Jurkat, Clone E6-1 (cell line): ENCODE measurements at places on chromosomes 2 and 18.

DNA sequence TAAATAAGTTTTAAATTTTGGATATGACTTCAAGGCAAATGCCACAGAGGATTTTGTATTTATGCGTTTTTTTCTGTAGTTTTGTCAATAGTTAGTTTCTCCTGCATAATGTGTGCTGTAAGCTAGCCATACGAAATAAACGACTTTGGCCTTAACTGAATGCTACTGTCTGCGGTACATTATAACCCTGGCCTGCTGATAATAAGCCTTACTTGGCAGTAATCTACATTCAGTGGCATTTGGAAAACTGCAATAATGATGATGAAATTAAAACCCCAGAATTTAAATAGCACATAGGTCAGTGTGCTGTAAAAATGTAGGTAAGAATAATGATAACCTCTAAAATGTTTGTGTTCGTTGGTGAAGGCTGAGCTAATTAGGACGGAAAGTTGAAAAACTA is 88.8 kb downstream of the LRP1B start:
- no peak for DNase-seq

DNA sequence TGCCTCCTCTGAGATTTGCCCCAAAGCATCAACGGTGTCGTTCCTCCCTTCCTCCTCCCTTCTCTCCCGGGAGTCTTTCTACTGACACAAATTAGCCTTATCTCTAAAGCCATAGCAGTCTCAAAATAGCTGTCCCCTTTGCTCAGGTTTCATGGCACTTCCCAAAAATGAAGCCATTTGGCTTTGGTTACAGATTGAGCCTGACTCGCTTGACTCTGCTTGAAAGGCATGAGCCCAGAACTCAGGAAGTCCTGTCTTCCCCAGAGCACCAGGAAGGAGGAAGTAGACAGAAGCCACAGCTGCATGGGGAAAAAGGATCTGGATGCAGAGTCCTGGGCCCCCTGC is 234.4 kb upstream of the RGPD4 start:
- DNase-seq, result no peak

DNA sequence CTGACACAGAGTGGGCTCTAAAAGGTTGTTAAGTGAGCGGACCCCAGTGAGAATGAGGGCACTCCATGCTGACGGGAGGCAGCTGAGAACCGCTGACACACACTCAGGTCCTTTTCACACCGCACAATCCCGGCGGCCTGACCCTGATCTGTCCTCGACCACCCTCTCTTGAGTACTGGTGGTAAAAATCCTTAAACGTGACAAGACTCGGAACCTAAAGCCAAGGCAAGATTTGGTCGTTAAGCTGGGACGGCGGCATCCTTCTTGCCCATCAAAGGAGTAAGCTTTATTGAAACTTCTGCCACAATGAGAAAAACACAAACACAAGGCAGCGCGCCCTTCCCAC is 569 bp downstream of the TMX3 start:
- no peak for DNase-seq

GRCh38 chr18:49572611-49573345 is 10.9 kb downstream of the LIPG start:
- DNase-seq, result no peak

DNA sequence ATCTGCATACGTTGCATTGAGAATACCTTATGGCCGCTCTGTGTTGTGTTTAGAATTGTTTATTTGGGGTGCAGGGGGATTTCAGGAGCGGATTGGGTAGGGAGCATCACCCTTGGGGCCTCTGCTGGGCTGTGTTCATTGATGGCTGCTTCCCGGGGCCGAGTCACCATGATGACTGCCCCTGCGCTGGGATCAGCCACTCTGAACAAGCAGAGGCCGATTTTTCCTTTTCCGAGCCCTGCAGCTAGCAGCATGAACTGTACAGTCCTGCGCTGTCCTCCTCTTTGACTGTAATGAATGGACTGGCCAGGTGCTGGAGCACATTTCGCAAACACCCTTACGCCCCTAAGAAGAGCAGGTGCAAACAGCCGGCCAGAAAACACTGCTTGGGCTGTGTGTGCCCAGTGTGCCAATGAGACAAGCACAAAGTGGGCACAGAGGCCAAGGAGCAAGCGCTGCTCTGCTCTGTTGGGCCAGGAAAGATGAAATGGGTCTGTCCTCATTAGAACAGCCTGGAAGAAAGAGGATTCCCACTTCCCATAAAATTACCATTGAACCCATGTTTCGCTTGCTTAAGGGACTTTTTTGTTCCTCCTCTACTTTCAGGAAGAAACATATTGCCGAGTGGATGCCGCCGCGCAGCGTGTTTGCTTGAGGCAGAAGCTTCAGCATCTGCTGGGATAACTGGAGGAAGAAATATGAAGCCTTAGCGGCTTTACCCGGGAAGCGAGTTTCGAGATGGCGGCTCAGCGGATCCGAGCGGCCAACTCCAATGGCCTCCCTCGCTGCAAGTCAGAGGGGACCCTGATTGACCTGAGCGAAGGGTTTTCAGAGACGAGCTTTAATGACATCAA is 82.7 kb downstream of the SH3BP4 start:
- no peak for DNase-seq

DNA sequence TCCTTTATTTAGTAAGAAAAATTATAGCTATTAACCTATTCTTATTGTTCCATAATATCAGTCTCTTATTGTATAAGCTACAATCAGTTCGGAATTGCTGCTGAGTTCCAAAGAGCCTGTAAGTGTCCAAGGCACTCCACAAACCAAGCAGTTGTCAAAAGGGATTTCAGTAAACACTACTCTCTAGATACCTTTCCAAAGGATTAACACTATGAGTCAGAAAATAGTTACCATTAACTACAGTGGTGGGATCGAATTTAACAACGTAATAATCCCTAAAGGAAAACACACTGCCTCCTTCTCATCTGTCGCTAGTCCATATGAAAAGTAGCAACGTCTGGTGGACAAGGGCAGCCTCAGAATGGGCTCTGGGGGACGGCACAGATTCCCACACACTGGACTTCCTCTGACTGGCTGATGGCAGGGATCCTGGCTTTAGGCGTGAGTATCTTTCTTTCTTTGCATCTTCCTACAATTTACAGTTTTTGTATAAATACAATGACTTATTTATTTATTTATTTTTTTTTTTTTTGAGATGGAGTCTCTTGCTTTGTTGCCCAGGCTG is 8.8 kb downstream of the TGFBRAP1 start:
- DNase-seq, result no peak

GRCh38 chr18:13877157-13877556 is 38.2 kb downstream of the MC2R start:
- DNase-seq, result no peak

GRCh38 chr18:49276680-49277079 is 183.8 kb downstream of the DYM start:
- no peak for DNase-seq

GRCh38 chr2:102166189-102166845 is 20.5 kb upstream of the IL1RL2 start:
- no peak for DNase-seq

DNA sequence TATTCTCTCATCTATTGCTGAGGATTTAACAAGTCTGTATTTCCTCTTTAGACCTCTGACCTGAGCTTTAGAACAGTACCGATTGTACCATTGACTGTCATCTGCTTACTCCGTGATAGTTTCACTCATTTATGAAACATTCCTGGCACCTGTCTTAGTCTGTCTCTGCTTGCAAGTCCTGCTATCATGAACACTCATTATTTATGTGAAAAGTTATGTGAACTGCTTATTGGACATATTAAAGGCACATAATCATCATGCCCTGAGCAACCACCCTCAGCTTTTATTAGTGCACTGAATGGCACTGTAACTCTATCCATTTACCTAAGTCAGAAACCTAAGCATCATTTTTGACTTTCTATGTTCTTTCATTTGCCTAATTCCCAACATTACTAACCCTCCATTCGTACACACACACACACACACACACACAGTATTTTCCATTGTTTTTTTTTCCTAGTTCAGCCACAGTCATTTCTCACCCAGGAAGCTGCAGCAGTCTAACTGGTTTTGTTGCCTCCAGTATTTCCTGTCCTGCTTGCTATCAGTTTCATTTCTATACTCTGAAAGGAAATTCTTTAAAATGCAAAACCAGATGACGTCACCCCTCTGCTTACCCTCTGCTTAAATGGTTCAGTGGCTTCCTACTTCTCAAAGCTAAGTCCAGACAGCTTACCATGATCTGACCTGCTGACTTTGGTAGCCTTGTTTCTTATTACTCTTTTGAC is 146.1 kb downstream of the HAUS1 start:
- peak; percentile 80 for DNase-seq

DNA sequence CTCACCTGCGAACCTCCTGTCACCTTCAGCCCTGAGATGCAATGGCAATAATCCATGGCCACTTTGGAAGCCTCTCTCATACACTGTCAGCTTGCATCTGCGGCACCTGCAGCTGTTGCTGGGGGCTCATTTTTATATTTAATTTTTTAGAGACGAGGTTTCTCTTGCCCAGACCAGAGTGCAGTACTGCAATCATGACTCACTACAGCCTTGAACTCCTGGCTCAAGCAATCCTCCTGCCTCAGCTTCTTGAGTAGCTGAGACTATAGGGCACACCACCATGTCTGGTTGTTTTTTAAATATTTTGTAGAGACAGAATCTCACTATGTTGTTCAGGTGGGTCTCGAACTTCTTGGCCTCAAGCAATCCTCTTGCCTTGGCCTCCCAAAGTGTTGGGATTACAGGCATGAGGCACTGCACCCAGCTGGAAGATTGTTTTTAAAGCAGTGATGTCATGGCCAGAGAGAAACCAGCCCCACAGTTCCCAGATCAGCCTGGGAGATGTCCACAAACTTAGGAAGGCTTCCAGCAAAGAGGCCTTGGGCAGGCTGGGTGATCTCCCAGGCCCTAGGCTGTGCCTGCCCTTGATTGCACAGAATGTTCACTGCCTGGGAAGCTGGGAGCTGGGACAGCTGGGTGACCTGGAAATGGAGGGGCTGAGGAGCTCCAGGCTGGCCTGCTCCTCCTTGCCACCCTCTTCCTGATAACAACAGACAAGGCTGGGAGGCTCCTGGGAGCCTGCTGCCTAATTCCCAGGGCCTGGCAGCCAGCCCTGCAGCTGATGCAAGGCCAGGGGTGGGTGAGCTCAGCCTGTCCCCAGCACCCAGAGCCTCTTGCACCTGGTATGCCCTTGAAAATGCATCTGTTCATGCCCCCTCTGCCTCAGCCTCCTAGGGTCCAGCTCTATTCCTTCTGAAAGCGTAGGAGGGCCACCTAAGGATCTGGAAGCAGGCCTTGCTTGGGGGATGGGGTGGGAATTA is 27.1 kb downstream of the SH2D6 start:
- no peak for DNase-seq

DNA sequence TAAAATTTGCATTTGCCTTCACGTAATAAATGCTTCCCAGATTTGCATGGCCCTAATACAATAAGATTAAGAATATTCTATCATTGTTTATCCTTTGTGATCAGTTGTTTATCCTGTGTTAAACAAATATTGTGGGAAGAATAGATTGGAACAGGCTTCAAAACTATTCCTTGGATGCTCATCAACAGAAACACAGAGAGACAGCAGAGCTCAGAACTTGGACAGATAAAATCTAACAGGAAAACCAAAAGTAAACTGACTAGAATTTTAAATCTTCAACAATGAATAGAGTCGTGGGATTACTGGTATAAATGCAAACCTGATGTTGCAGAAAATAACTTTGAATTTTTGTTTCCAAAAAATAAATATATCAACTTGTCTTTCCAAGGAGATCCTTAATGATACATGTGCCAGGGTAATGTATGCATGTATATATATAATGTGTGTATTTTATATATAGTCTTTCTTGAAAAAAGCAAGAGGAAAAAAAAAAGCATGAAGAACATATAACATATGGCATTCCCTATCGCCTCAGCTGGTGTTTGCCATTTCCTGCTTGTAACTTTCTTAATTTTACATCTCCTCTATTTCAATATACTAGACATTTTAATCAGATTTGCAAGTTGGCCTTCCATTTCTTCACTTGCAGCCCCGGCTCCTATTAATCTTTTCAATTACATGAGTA is 59.9 kb upstream of the TANK start:
- no peak for DNase-seq

DNA sequence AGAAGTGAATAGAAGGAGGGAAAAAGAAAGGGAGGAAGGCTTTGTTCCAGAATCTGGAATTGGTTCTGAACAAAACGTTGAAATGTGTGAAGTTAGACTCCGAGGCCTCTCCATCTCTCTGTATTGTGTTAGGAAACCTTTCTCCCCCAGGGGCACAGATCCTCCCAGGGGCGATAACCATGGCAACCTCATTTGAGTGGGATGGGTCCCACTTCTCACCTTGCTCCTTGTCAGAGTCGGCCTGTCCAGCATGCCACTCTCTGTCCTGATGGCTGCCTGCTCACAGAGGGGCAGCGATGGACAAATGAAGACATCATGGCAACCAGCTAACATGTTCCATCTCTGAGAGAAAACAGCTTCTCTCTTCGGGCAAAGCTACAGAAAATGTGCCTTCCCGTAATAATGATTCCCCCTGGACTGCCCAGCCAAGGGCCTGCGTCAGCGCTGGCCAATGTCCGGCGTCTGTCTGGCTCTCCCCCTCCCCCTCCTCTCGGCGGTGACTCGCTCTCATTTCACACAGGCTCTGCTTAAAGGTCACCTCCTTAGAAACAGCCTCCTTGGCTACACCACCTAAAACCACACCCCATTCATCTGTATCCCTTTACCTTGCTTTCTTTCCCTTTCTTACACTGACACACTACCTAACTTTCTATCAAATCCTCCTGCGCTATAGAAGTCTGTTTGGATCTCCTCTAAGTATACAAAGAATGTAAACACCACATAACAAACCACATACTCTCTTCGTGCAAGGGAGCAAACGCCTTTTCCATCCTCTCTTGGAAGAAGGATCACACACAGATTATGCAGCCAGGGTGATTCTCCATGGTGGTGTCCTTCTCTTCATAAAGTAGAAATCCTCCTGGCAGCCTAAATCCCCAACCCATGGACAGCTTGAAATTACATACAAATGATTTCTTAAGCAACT is 32.1 kb upstream of the TTC39C start:
- DNase-seq, result no peak

DNA sequence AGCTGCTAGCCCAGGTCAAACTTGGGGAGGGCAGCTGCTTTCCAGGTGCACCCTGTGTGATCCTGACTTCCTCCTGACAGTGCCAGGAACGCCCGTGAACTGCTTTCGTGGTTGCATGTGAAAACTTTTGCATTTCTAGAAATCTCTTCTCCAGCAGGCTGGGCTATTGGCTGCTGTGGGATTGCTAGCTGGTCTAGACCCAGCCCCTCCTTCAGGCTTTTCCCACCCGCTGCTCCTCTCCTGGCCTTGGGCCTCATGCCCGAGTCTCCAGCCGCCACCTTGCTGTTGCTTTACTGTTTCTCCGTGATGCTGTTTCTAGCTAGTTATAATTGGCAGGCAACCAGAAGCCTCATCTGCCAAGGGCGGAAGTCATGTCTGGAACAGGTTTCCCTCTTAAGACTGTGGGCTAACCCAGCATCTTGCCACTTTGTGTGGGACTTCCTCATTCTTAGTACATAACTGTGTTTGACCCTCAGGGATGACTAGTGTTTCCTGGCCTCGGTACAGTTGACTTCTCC is 27.0 kb upstream of the MGAT4A start:
- peak; percentile 91 for DNase-seq

DNA sequence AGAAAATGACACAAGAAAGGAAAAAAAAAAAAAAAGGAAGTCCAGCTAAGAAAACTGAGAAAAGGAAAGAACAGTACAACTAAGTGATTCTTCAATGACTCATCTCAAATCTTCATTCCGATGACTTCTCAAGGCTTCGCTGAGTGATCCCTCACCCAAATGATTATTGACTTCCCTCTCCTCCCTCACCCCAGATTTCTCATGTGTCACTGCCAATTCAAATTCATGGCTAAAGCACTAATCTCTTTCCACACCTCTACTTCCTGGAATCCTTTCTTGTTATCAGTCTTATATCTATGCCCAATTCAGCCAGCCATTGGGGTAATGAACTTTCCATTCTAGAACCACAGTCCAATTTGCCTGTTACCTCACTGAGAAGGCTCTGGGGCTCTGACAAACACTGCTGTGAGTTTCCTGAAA is 7.2 kb upstream of the ABCB11 start:
- no peak for DNase-seq
